ENCODE measurements at places on chromosomes 7 and 10.

DNA sequence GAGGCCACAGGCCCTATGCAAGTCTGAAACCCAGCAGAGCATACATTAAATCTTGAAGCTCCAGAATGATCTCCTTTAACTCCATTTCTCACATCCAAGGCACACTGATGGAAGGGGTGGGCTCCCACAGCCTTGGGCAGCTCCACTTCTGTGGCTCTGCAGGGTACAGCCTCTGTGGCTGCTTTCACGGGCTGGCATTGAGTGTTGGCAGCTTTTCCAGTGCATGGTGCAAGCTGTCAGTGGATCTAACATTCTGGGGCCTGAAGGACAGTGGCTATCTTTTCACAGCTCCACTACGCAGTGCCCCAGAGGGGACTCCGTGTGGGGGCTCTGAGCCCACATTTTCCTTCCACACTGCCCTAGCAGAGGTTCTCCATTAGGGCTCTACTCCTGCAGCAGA lies 265.7 kb upstream of the MAGI2 start:
- no peak for DNase-seq

- no peak for DNase-seq
Observed at GRCh38 chr7:57399972-57400371, 50.0 kb upstream of the ZNF716 start.

DNA sequence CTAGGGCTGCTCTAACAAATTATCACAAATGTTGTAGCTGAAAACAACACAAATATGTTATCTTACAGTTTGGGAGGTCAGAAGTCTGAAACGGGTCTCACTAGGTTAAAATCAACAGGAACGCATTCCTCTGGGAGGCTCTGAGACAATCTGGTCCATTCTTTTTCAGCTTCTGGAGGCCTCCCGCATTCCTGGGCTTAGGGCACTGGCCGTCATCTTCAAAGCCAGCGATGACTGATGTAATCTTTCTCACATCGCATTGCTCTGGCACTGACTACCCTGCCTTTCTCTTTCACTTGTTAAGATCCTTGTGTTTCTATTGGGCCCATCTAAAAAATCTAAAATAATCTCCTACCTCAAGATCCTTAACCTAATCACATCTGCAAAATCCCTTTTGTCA lies 1071.5 kb upstream of the C7orf33 start:
- no peak for DNase-seq

- DNase-seq, result no peak
Observed at GRCh38 chr10:79940431-79940830, 8.5 kb downstream of the SFTPD start.

GRCh38 chr10:21518641-21519396 lies 6.7 kb downstream of the SKIDA1 start:
- DNase-seq, result no peak

GRCh38 chr7:9608560-9608959 lies 1175.2 kb downstream of the NXPH1 start:
- no peak for DNase-seq

DNA sequence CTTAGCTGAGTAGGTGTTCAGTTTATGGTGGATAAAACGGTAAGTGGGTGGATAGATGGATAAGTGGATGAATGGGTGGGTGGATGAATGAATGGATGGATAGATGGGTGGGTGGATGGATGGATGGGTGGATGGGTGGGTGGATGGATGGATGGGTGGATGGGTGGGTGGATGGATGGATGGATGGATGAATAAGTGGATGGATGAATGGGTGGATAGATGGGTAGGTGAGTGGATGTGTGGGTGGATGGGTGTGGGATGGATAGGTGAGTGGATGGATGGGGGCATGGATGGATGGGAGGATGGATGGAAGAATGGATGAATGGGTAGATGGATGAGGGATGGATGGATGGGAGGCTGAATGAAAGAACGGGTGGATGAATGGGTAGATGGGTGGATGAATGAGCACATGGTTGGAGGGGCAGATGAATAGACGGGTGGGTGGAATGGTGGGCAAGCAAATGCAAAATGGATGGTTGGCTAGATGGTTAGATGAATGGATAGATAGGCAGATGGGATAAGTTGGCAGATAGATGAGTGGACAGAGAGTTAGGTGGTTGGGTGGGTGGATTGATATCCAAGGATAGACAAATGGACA lies 25.7 kb downstream of the ELN start:
- no peak for DNase-seq

GRCh38 chr7:130292682-130293257 lies at the start of gene CPA4:
CPA4 (plus strand) TSS chr7:130293161; CDS start chr7:130293181, 20 bp downstream.
- no peak for DNase-seq

DNA sequence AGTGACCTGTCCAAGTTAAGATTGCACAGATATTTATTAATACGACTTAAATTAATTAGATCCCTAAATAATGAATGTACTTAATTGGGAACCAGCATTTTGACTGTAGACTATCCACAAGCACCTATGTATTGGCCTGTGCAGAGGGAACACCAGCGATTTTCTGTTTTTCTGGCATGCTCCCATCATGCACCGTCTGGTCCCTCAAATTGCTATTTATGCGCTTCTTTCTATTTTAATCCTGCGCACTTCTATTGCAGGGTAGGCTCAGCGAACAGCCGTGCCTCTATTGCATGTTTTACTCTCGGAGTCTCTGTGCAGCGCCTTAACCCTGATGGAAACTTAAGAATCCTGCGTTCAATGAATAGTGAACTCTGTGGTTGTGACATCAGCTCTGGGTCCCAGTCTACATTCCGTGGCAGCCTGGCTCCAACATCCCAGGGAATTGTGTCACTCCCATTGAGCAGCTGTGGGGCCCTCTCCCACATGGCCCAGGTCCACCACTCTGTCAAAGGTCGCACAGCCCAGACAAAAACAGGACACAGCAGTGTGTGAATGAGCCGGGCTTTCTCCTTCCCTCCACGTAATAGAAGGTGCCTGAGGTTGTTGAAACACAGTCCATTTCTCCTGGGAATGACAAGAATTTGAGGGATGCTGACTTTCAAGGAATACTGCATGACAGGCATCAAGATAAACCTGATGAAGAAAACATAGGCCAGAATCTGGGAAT lies 239.7 kb upstream of the KLF6 start:
- no peak for DNase-seq

- DNase-seq, result no peak
Observed at GRCh38 chr7:127887096-127887495, 144.1 kb downstream of the LRRC4 start.

Measured in activated T-helper 9 cell treated with anti-CD3 and anti-CD28 coated beads, Interleukin-2, amount 50 U/mL, for 16 hours (primary cell).